ENCODE measurements at places on chromosomes 1 and 21.

DNA sequence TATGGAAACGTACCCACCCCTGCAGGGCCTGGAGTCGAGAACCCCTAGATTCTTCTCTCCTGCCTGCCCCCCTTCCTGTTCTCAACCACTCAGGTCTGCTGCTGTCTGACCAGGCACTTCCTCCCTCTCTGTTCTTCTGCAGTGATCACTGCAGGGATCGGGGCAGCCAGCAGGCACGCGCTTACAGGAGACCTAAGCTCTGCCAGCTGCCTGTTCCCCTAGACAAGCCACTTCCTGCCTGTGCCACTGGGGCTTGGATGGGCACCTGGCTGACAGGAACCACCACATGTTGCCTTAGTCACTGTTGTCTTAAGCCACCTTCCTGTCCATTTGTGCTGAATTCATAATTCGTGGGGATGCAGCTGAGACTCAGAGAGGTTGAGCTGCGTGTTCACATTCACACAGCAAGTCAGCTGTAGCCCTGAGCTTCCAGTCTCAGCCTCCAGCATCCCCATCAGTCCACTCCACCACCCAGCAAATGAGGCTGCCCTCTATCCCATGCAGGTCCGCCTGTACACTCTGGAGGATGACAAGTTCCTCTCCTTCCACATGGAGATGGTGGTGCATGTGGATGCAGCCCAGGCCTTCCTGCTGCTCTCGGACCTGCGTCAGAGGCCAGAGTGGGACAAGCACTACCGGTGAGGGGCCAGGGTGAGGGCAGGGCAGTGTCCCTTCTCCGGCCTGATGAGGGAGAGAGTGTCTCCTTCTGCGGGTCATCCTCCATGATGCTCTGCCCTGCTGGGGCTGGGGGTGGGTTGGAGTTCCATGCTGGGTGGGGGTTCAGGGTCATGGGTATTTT is 18.6 kb downstream of the FAM151A start:
- no peak for DNase-seq

GRCh38 chr1:225981714-225982113 is 17.4 kb downstream of the SDE2 start:
- no peak for DNase-seq

DNA sequence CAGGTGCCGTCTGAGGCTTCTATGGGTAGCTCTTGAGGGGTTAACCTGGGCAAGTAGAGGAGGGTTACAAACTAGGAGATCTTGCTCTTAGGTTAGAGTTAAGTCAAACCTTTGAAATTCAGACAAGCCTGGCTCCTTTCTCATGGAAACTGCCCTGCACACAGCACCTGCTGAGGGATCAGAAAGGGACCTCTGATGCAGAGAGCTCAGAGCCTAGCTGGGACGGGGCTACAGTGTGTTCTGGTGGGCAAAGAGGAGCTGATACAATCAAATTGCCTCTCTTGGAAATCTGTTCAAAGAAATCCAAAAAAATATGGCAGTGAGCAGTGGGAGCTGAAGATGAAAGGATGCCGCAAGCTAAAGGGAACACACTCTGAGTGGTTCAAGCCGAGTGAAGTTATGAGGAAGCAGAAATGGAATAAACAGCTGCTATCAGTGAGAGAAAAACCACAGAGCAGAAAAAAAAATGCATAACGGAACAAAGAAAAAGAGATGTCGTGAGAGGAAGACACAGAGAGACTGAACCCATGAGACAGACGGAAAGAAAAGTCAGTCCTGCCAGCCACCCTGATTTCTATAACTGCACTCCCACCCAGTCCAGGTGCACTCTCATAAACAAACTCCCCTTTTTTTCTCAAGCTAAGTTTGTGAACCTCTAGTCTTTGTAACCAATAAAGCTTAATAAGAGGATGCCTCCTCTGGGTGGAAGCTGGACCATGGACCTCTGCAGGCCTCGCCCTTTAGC is 26.6 kb downstream of the PAFAH2 start:
- peak; percentile 39 for DNase-seq

DNA sequence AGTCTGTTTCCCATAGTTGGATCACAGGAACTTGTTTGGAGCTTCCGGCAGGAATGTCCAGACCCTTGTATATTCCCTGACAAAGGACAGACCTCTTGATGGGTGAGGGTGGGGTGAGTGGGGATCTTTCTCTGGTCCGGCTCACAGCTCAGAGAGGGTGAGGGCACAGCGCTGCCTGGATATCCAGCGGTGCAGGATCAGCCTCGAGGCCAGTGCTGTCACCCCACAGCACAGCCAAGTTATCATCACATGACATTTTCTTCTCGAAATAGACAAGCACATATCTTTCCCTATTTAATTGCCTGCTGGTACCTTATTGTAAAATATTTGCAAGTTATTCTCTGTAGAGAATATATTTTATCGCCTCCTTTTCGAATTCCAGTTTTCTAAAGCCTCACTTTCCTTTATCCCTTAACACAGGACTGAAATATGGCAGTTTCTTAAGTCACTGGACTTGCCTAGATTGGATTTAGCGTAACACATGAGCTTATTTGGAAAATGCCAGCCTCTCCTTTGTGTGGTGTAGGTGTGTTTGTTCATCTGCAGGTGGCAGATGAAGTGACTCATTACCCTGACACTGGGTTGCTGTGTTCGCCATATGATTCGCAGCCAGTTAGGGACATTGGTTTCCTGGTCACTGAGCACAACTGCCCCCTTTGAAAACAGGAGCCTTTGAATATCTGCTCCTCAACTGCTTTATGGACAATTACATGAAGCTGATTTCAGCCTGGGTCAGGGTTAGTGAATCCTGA is 21.4 kb downstream of the CLIC6 start:
- no peak for DNase-seq

- peak; percentile 86 for DNase-seq
Observed at GRCh38 chr1:16612332-16613172, 812 bp downstream of the NBPF1 start.

- DNase-seq = no peak
Observed at GRCh38 chr1:160429125-160429561, 28.8 kb downstream of the VANGL2 start.

DNA sequence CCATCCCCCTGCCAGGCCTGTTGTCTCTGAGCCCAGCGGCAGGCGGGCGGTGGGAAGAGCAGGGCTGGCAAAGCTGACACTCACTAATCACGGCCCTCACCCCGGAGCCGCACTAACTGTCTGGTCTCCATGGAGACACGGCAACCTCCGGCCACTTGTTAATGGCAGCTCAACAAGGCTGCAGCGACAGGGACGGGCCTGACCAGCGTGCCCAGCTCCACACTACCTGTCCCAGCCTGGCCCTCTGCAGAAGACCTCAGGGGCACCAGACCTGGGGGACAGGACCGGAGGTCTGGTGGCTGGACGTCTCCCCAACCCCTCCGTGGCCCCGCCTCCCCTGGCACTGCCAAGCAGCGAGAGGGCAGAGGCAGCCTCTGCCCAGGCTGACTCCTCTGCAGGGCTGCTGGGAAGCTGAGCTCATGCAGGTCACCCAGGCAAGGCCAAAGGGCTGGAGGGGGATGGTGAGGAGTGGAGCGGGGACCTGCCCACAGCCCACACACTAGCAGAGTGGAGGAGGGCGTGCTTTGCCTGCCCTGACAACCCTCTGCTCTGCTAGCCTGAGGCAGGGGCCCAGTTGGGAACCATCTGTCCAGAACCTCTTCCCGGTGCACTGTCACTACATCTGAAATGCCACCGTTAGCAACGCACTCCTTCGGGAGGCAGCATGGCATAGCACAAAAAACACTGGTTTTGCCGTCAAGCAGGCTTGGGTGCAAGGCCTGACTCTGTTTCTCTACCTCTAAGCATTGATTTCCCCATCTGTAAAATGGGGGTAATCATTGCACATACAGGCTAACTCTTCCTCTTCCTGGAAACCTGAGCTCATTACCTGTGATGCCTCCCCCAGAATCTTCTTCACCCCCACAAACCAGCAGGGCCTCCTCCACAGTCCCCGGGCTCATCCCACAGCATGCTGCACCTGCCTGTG is 29.6 kb upstream of the WASF2 start:
- no peak for DNase-seq

DNA sequence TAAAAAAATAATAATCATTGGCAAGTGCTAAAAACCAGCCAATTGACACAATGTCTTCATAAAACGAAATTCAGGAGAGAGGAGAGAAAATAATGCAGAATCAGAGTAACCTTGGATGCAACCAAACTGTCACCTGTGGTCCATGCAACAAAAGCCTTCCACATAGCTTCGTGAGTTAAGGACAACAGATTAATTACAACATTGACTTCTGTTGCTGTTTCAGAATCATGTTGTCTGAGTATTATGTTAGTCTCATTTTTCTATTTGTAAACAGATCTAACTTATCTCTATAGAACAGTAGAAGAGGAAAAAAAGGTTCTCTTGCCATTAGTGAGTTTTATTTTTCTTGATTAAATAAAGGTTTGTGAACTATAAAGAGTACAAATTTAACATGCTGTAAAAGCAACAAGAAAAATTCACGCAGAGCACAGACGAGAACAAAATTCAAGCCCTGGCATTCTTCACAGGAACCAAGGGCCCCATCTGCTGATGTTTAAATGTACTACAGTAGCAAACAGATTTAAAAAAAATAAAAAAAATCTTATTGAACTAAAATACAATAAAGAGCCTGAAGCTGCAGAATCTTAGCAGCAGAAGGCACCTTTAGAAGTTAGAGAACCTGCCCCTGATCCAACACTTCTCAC is 381.1 kb upstream of the PKN2 start:
- no peak for DNase-seq

- DNase-seq = peak; percentile 91
Observed at GRCh38 chr1:43329995-43330751, 7.4 kb upstream of the MPL start.

- peak; percentile 13 for DNase-seq
Observed at GRCh38 chr1:2587071-2587859, 688 bp downstream of the PRXL2B start.

GRCh38 chr1:115764541-115764940 is 4.0 kb downstream of the CASQ2 start:
- peak; percentile 36 for DNase-seq

- DNase-seq = peak; percentile 65
Observed at GRCh38 chr21:20997636-20998455, at the start of gene NCAM2. NCAM2 (plus strand) TSS chr21:20998409.

GRCh38 chr1:147605591-147605990 is 64.3 kb downstream of the BCL9 start:
- DNase-seq = no peak

DNA sequence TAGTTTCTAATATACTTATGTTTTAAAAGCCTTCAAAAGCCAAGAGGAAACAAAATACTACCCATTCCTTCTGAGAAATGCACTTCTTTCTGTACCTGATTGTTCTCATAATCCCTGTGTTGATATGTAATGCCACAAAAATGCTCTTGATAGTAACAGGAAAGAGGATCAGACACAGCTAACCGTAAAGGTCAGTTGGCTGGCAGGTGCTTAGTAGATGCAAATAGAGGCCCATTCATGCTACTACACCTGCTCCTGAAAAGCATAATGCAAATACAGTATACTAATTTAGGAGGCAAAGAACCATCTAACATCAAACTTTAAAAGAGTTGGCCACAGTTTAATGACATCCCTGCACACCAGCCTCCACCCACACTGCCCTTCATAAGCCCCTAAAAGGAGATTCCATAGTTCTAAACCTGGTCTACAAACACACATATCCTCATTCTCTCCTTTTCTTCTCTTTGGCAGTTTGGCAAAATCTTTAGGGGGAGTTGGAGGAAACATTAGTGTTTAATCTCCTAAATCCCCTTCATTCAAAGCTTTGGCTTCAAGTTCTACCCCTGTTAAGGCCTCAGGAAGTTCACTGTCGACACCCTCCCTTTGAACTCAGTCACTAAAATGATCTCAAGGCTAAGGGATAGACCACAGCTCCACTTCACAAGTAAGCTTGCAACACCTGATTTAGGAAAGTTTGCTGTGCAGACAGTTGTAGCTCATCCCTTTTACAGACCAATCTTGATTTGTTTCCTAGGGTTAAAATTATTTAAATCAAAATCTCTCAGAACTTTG is 2.9 kb upstream of the CD46 start:
- DNase-seq = no peak

GRCh38 chr21:38807986-38808385 is 2.3 kb downstream of the ETS2 start:
- DNase-seq = no peak

- no peak for DNase-seq
Observed at GRCh38 chr1:235287208-235287882, 40.6 kb downstream of the ARID4B start.

Data from inflammatory macrophage treated with lipopolysaccharide for 4 hours (primary cell).